ENCODE measurements at places on chromosomes 1 and 21. TPM values are rescaled to one million over a fixed set of nuclear protein-coding genes. Genes with fewer than 3 reads are reported as not detected.
A peak's percentile ranks its signal among the peaks of the same experiment; 100 is the strongest.

PLA2G2D gene
- not detected for total RNA-seq

TTC34 gene
- total RNA-seq: 0.50 TPM

DNA sequence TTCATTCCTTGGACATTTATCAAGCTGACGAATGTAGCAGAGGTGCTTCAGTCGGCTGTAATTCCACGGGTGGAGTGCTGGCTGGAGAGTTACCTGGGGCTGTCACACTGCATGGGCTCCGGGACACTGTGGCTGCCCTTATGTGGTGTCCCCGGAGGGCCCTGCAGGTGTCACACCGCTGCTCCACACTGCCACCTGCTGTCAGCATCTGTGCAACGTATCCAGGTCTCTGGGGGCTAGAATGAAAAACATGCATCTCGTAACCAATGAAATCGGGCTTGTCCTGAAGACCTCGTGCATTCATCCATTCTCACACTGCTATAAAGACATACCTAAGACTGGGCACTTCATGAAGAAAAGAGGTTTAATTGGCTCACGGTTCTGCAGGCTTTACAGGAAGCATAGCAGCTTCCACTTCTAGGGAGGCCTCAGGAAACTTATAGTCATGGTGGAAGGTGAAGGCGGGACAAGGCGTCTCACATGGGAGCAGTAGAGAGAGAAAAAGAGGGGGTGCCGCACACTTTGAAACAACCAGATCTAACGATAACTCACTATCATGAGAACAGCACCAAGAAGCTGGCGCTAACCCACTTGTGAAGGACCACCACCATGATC is 46.7 kb upstream of the PCBP3 start:
- no peak overlapping the region for H3K27ac ChIP-seq
- DNase-seq: peak; percentile 93
- no peaks in the 10 kb centered on the region for H3K4me1 ChIP-seq
- no peak overlapping the region for H3K4me3 ChIP-seq
- H3K36me3 ChIP-seq: no peaks in the 10 kb centered on the region

GRCh38 chr1:2617971-2618470 is 14.8 kb downstream of the MMEL1 start:
- DNase-seq: no peak
- H3K27ac ChIP-seq: no peak overlapping the region
- H3K36me3 ChIP-seq: no peaks in the 10 kb centered on the region

C1QTNF12 gene
- total RNA-seq: 4.9 TPM

- peaks cover 10% of the 10 kb centered on the region for H3K27me3 ChIP-seq
- H3K36me3 ChIP-seq: no peaks in the 10 kb centered on the region
- H3K27ac ChIP-seq: no peak overlapping the region
- no peak for DNase-seq
Observed at GRCh38 chr1:110667776-110668175, 7.0 kb downstream of the KCNA3 start.

B3GALT5 gene
- 23.8 TPM for total RNA-seq

DNA sequence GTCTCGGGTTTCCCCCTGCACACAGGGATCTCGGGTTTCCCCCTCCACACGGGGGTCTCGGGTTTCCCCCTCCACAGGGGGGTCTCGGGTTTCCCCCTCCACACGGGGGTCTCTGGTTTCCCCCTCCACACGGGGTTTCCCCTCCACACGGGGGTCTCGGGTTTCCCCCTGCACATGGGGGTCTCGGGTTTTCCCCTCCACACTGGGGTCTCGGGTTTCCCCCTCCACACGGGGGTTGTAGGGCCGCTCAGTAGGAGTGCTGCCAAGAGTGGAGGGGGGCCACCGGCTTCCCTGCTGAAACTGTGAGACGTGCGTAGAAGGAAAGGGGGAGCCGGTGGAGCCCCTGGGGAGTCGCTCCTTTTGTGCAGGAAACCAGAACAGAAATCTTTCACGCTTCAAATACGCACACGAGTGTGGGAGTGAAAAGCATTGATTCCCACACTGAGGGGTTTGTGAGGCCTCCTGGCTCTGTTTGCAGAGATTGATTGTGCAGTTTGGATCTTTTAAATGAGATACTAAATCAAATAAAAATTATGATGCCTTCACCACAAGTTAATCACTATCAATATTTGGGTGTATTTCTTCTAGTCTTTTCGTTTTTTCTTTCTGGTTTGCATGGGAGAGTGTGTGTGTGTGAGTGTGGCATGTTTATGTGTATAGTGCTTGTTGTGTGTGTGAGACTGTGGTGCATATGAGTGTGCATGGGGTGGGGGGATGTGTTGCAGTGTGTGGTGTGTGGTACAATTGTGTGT is 54.3 kb upstream of the TRAPPC10 start:
- no peaks in the 10 kb centered on the region for H3K4me1 ChIP-seq
- H3K36me3 ChIP-seq: no peaks in the 10 kb centered on the region
- H3K27me3 ChIP-seq: no peaks in the 10 kb centered on the region

- no peaks in the 10 kb centered on the region for H3K36me3 ChIP-seq
- H3K4me1 ChIP-seq: no peaks in the 10 kb centered on the region
- H3K27ac ChIP-seq: no peak overlapping the region
- no peak overlapping the region for H3K4me3 ChIP-seq
- no peaks in the 10 kb centered on the region for H3K27me3 ChIP-seq
- DNase-seq: no peak
Observed at GRCh38 chr21:42352441-42353095, 1.8 kb upstream of the TFF2 start.

TMEM51 gene
- 9.9 TPM for total RNA-seq

All from H1 (cell line).